SK-N-SH (cell line): ENCODE measurements at places on chromosomes 3 and 15.

- DNase-seq: no peak
Measured at GRCh38 chr3:178507507-178508442, 28.5 kb upstream of the KCNMB2 start.

DNA sequence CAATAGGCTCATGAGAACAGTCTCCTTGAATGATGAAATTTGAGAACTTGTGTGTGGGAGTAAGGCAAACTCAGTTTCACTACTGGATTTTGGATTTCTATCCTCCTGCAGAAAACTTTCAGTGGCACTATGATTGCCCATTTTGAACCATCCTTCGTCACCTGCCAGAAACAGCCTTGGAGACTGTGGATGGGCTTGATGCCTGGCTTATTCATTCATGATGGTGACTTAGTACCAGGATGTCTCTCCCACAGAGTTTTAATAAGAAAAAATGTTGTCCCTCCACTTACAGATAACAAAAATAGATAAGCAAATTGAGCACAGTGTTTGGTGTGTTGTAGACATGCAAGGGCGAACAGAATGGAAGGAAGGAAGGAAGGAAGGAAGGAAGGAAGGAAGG lies 53.5 kb upstream of the CPNE4 start:
- no peak for DNase-seq

GRCh38 chr3:111326144-111326995 lies 215.6 kb upstream of the CD96 start:
- no peak for DNase-seq

DNA sequence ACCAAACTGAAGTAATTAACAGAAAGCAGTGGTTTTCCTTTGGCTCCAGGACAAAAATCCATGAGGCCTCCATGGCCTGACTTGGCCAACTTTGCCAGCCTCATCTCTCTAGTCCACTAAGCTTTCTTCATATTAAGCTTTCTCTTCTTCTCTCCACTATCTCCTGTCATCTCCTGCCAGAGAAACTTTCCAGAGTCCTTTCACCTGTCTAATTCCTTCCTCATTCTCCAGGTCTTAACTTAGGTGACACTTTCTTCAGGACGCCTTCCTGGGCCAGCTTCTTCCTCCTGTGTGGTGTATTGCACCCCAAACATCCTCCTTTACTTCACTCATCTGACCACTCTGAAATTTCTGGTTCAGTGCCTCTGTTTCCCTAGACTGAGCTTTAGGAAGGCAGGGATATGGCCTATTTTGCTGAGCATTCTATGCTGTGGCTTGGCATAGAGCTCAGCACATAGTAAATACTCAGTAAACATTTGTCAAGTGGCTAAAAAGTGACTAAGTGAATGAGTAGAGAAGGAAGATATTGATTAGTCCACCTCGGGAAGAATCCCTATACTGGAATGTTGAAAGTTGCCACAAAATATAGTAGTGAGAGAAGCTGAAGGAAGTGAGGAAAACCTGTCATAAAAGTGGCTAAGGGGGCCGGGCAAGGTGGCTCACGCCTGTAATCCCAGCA lies 34.6 kb upstream of the IGF2BP2 start:
- DNase-seq: no peak

DNA sequence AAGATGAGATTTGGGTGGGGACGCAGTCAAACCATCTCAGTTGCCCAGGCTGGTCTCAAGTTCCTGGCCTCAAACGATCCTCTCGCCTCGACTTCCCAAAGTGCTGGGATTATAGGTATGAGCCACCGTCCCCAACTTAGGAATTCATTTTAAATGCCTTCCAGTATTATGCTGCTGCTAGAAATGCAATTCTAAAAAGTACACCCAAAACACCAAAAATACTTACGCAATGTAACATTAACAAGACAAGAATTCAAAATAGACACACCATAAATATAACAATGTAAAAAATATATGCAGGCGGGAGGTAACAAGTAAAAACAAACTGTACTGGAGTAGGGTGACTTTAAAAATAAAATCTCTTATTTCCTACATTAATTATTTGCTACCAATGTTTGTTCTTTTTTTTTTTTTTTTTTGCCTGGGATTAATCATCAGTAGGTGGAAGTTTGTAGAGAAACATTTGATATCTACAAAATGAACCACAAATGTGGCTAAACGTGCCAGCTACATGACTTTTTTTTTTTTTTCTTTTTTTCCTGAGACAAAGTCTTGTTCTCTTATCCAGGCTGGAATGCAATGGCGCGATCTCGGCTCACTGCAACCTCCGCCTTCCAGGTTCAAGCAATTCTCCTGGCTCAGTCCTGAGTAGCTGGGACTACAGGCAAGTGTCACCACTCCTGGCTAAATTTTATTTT lies 56.8 kb downstream of the SETMAR start:
- DNase-seq: no peak

- no peak for DNase-seq
Measured at GRCh38 chr3:110017304-110017703, 680.0 kb upstream of the DPPA4 start.

DNA sequence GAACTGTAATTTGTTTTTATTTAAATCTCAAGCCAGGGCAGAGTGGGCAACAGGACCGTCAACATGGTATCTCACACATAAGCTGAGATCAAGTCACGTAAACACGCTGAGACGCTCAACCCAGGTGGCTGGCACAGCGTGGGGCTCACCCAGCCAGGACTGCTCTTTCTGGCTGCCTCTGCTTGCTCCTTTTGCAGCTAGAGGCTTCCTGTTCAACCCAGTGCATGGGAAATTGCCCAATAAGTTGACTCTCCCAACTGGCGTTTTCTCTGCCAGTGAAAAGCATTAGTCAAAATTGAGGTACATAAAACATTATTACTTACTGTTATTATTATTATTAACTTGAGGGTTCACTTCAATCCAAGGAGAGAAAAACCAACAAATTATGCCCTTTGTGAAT lies 398.1 kb downstream of the NR2F2 start:
- DNase-seq: no peak

DNA sequence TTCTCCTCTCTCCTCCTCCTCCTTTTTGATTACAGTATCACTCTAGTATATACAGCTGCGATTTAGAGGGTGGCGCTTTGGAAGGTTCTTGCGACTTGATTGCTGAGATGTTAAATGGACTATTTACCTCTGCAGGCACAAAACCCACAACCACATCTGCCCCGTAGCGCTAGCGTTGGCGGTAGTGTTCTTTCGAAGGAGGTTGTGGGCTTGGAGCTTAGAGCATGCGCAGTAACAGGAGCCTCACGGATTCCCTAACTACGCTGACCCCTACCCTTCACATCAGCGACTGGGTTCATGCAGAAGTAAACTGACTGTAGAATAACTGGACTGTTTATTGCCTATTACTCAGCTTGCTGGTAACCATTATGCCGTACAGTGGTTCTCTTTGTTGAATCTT lies 58.0 kb downstream of the CGGBP1 start:
- peak; percentile 12 for DNase-seq

DNA sequence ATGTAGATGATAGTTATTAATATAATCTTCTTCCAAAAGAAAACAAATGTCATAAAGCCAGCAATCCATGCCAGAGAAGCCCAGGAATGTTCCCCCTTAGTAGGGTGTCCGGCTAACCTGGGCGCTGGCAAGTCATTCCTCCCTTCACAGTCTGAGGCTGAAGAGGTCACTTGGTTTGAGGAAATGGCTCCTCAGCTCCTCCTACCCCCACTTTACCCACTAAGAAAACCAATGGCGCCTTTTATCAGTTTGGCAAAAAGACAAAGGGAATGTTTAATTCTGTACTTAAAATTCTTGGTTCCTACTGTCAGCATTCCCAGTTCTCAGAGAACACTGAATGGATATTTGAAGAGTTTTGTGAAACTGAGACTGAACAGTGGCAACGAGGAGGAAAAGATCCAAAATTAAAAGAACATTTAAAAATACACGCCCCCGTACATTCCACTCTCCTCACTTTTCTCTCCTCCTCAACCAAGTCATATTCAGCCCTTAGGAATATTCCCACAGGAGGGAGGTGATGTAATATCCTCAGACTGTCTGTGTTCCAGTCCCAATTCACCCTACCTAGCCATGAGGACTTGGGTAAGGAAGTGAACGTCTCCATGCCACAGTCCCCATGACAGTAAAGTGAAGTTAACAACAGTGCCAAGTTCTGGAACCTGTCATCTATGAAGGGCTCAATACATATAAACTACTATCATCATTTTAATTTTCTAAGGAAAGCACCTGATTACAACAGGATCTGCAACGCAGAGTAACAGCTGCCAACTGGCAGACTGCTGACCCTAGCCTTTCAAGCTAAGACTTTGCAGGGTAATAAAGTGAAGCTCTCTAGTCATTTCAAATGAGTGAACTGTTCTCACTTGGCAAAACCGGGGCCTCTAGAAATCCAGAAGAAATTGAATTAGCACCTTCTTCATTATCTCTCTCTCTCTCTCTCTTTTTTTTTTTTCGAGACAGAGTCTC lies 234.5 kb upstream of the ICE2 start:
- no peak for DNase-seq

- DNase-seq: no peak
Measured at GRCh38 chr15:31336593-31337295, 10.1 kb downstream of the KLF13 start.

GRCh38 chr3:29534006-29534405 lies 253.1 kb downstream of the RBMS3 start:
- no peak for DNase-seq

- DNase-seq: no peak
Measured at GRCh38 chr15:72227192-72227586, 3.8 kb downstream of the PKM start.

GRCh38 chr3:158152186-158152585 lies 42.3 kb downstream of the RSRC1 start:
- DNase-seq: no peak

DNA sequence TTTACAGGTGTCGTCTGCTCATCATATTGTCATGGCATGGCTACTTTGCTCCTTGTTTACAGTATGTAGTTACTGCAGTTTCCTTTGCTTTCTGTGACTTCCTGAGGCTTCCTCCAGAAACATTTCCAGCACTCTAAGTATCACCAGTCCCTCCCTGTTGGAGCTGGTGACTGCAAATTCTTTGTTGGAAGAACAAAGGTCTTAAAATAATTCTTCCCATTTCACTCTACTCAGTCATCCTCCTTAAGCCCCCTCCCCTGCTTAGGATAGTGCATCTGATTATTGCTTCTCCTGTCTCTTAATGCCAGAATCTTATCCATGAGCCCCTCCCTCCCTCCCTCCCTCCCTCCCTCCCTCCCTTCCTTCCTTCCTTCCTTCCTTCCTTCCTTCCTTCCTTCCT lies 72.0 kb downstream of the C3orf38 start:
- DNase-seq: no peak

DNA sequence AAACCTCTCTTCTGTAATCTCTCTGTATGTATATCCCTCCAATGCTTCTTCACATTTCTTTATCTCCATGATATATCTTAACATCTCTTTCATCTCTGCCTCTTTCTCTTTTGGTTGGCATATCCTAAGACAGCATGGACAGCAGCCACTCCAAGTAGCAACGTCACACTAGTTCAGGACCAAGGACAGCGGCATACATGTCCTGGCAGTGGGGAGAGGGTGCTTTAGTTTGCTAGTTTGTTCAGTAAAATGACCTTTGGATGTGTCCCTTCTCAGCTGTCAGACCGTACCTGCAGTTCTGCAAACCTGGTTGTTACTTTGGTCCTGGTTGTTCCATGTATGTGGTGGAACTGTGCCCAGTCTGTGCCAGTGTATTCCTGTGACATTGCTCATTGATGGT lies 225.6 kb upstream of the ROPN1 start:
- no peak for DNase-seq

DNA sequence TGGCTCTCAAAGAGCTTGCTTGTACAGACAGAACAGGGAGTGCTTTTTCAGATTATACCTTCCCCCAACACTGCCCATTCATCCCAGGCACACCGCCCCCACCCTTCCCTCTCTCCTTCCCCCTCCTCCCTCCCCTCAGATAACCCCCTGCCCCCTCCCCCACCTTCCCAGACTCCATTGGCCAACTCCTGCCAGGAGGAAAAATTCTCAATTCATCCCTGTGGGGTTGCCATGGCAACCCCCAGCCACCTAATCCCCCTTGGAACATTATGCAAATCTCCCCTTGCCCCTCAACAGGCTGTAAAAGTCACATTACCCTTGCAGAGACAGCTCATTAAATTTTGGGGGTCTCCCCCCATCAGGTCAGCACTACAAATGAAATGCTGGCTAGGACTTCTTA lies 14.3 kb downstream of the TLE3 start:
- no peak for DNase-seq

- DNase-seq: no peak
Measured at GRCh38 chr3:127395663-127396355, 108.0 kb upstream of the PRR20G start.

- no peak for DNase-seq
Measured at GRCh38 chr3:177934001-177934891, 602.0 kb upstream of the KCNMB2 start.

DNA sequence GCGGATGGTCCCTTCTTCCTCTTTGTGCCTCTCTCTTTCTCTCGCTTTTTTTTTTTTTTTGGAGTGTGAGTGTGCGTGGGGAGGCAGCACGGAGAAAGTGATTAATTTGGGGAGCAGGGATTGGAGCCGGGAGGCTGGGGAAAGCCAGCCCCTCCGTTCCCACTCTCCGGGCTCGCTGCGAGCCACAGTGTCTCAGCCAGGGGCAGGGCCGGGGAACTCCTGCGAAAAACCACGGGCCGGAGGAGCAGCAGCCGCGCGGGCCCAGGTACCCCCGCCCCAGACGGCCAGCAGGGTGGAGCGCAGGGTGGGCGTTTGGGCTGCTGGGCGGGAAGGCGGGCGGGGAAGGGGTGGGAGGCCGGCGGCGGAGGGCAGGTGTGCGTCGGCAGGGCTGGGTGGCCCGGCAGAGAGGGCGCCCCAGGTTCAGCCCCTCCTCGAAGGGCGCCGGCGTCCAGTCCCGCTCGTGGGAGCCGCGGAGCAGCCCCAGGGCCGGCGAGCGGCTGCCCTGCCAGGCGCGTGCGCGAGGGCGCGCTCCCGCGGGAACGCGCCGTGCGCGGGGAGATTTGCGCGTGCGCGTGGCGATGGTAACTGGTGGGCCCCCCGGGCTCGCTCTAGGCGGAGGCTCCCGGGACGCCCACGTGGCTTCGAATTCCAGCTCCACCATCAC lies 1.4 kb downstream of the CHL1 start:
- peak; percentile 84 for DNase-seq

- DNase-seq: no peak
Measured at GRCh38 chr3:10228248-10228950, 19.9 kb upstream of the TATDN2 start.

DNA sequence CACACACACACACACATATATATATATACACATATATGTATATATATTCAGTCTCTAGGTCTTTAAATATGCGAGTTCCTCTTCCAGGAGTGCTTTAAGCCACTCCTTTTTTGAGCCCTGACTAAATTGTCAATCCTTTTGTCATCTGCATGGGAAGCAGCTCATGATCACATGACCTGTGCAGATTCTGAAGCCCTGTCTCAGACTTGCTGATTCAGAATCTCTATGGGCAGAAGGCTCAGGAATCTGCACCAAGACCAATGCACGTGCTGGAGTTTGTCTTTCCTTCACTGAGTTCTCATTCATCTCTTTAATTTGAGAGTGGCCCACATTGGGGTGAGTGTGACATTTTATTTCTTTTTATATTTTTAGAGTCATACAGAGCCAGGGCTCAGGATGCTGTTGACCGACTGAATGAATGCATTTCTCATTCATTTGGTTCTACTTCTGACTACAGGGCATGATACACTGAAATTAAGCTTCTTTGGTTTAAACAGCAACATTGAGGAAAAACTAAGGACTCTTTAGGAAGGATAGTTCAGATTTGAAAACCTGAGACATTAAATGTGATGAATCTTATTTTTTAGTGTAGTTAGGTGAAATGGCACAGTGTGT lies 307.5 kb downstream of the EDEM1 start:
- no peak for DNase-seq
